Aorta (tissue), 5 donors: ENCODE measurements at places on chromosomes 6 and 20. TPM values are rescaled to one million over a fixed set of nuclear protein-coding genes. Genes with fewer than 3 reads are reported as not detected.

Gene BYSL
- polyA plus RNA-seq, result 3.4 TPM

GRCh38 chr20:62894261-62894660 lies 32.0 kb downstream of the DIDO1 start:
- no peak for DNase-seq
- H3K27me3 ChIP-seq, result no peaks in the 10 kb centered on the region
- no peak overlapping the region for H3K4me3 ChIP-seq
- H3K36me3 ChIP-seq, result no peaks in the 10 kb centered on the region
- H3K27ac ChIP-seq, result no peak overlapping the region
- H3K4me1 ChIP-seq, result no peaks in the 10 kb centered on the region

Gene RIPPLY2
- polyA plus RNA-seq, result not detected

- no peaks in the 10 kb centered on the region for H3K36me3 ChIP-seq
- DNase-seq, result no peak
- H3K4me3 ChIP-seq, result no peak overlapping the region
- H3K4me1 ChIP-seq, result no peaks in the 10 kb centered on the region
- no peaks in the 10 kb centered on the region for H3K27me3 ChIP-seq
- no peak overlapping the region for H3K27ac ChIP-seq
Measured at GRCh38 chr6:125844989-125845388, 54.2 kb downstream of the NCOA7 start.

DNA sequence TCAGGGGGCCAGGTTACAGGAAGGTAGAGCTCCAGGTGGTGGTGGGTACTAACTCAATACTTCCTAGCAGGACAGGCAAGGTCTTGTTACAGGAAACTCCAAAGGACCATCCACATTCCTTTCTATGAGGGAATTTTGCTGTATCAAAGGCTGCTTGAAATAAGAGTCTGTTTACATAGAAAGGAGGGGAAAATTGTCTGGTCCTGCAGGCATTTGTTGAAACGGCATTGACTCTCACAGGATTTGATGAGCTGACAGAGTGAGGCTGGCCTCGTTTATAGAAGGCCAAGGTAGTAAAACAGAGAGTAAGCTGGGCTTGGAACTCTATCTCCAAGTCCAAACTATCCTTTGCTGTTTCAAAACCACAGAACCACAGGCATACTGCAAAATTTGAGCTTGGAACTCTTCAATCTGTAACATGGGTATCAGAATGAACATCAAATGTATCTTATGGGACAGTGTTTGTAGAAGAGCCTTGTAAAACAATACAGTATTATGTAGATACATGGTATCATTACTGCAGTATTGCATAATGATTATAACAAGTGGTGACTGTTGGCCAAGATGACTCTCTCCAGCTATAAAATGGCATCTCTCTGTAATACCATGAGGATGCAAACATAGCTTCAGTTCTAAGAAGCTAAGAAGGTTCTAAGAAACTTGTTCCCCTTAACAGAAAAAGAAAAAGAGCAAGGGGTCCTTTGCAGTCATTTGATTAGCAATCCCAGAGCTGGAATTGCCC lies 61.5 kb downstream of the TRAM2 start:
- no peak for DNase-seq
- H3K27ac ChIP-seq, result no peak overlapping the region
- H3K36me3 ChIP-seq, result peaks cover 2% of the 10 kb centered on the region
- H3K27me3 ChIP-seq, result no peaks in the 10 kb centered on the region
- no peak overlapping the region for H3K4me3 ChIP-seq

Gene DEFB128
- polyA plus RNA-seq, result not detected

Gene PDYN
- not detected for polyA plus RNA-seq

GRCh38 chr20:9028419-9028818 lies 40.5 kb upstream of the PLCB4 start:
- no peaks in the 10 kb centered on the region for H3K4me1 ChIP-seq
- H3K27me3 ChIP-seq, result no peaks in the 10 kb centered on the region
- H3K4me3 ChIP-seq, result no peak overlapping the region
- no peak for DNase-seq
- no peak overlapping the region for H3K27ac ChIP-seq

GRCh38 chr20:46582648-46583047 lies 32.2 kb upstream of the OCSTAMP start:
- DNase-seq, result no peak
- no peaks in the 10 kb centered on the region for H3K4me1 ChIP-seq
- H3K27ac ChIP-seq, result no peak overlapping the region
- H3K27me3 ChIP-seq, result no peaks in the 10 kb centered on the region
- no peak overlapping the region for H3K4me3 ChIP-seq

GRCh38 chr6:69584536-69584912 lies 212.3 kb downstream of the LMBRD1 start:
- H3K27ac ChIP-seq, result no peak overlapping the region
- H3K4me1 ChIP-seq, result no peaks in the 10 kb centered on the region
- no peaks in the 10 kb centered on the region for H3K36me3 ChIP-seq

DNA sequence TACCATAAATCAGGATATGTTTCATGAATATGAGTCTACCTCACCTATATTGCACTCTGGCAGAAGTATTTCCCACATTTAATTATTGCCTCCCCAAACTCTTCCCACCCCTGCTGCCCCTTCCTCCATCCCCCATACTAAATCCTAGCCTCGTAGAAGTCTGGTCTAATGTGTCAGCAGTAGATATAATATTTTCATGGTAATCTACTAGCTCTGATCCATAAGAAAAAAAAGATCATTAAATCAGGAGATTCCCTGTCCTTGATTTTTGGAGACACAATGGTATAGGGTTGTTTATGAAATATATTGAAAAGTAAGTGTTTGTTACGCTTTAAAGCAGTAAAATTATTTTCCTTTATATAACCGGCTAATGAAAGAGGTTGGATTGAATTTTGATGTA lies 6.4 kb downstream of the EDN1 start:
- no peaks in the 10 kb centered on the region for H3K27me3 ChIP-seq
- DNase-seq, result no peak
- peaks cover 4% of the 10 kb centered on the region for H3K4me1 ChIP-seq
- H3K36me3 ChIP-seq, result no peaks in the 10 kb centered on the region

DNA sequence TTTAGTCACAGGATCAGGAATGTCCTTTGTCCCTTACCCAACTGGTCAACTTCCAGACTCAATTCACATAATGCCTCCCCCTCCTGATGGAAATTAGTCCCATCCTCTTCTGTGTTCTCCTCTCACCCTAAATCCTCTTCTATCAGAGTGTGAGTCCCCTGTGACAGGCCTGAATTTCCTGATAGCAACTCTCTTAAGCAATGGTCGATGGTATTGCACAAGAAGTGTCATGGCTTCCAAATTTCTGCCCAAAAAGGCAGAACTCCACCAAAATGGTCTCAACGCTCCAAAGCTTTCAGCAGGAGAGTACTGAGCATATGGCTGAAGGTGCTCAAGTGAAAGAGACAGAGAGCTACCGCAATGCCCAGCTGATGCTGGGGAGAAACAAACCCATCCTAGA lies 2.4 kb downstream of the PREP start:
- no peak overlapping the region for H3K4me3 ChIP-seq
- H3K36me3 ChIP-seq, result peaks cover 3% of the 10 kb centered on the region
- no peak overlapping the region for H3K27ac ChIP-seq

DNA sequence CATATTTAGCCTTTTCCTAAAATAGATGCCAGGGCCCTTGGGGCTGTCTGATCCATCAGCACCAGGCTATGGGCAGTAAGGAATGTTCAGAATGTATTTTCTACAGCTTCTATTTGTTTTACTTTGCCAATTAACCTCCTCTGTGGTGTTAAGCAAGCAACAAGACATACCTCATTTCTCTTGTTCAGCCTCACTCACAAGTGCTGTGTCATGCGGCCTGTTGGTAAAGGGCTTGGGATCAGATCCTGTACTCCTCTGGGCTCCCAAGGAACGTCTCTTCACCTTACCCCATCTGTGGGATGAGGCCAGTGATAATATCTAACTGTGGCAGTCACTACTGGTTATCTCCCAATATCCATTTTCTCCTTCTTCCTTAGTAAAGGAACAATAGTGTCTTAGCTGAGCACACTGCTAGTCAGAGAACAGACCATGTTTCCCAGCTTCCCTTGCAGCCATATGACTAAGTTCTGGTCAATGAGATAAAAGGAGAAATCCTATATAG lies 7.0 kb upstream of the DSTN start:
- no peak overlapping the region for H3K4me3 ChIP-seq
- H3K27me3 ChIP-seq, result no peaks in the 10 kb centered on the region
- H3K4me1 ChIP-seq, result peaks cover 15% of the 10 kb centered on the region
- no peak for DNase-seq
- no peaks in the 10 kb centered on the region for H3K36me3 ChIP-seq

Gene TXLNB
- 0.10 TPM for polyA plus RNA-seq

GRCh38 chr6:2127484-2127911 lies 117.9 kb downstream of the GMDS start:
- no peaks in the 10 kb centered on the region for H3K36me3 ChIP-seq
- DNase-seq, result no peak
- H3K4me3 ChIP-seq, result no peak overlapping the region
- H3K4me1 ChIP-seq, result peaks cover 3% of the 10 kb centered on the region

Gene DNAH8
- not detected for polyA plus RNA-seq

Gene ZGPAT
- 49.5 TPM for polyA plus RNA-seq

DNA sequence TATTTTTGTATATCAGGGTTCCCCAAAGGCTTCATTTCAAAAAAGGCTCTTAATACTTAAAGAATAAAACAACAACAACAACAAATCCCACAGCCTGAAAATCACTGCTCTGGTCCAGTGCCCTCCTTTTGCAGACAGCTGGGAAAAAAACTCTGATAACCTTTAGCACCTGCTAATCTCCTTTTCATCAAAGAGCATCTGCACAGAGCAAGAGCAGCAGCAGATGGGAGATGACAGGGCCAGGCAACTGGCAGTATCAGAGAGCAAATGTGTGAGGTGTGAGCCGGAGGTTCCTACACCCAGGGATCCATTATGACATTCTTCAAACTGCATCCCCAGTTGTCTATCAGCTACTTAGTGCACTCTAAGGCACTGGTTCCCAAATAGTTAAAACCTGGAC lies 25.7 kb downstream of the TTI1 start:
- DNase-seq, result no peak
- H3K4me1 ChIP-seq, result no peaks in the 10 kb centered on the region
- H3K36me3 ChIP-seq, result peaks cover 2% of the 10 kb centered on the region
- H3K27ac ChIP-seq, result no peak overlapping the region
- H3K4me3 ChIP-seq, result no peak overlapping the region
- H3K27me3 ChIP-seq, result no peaks in the 10 kb centered on the region

GRCh38 chr6:129882510-129883023 lies 21.5 kb upstream of the TMEM244 start:
- no peaks in the 10 kb centered on the region for H3K4me1 ChIP-seq
- H3K27me3 ChIP-seq, result no peaks in the 10 kb centered on the region
- no peaks in the 10 kb centered on the region for H3K36me3 ChIP-seq
- H3K27ac ChIP-seq, result no peak overlapping the region
- H3K4me3 ChIP-seq, result no peak overlapping the region
- no peak for DNase-seq

Gene CTCFL
- not detected for polyA plus RNA-seq

Gene LINC00237
- 1.1 TPM for polyA plus RNA-seq

- DNase-seq, result no peak
Measured at GRCh38 chr20:51132279-51132678, 109.4 kb upstream of the KCNG1 start.

Gene IP6K3
- polyA plus RNA-seq, result not detected

GRCh38 chr6:17908831-17909230 lies 78.6 kb downstream of the KIF13A start:
- H3K36me3 ChIP-seq, result no peaks in the 10 kb centered on the region
- H3K4me3 ChIP-seq, result no peak overlapping the region
- H3K27me3 ChIP-seq, result no peaks in the 10 kb centered on the region
- no peak for DNase-seq
- peaks cover 10% of the 10 kb centered on the region for H3K4me1 ChIP-seq

Gene EYS
- polyA plus RNA-seq, result not detected

- H3K36me3 ChIP-seq, result no peaks in the 10 kb centered on the region
- no peak overlapping the region for H3K4me3 ChIP-seq
- H3K27me3 ChIP-seq, result no peaks in the 10 kb centered on the region
- DNase-seq, result no peak
Measured at GRCh38 chr6:26545627-26546026, 7.5 kb downstream of the HMGN4 start.

Gene CCN5
- polyA plus RNA-seq, result 93.1 TPM

DNA sequence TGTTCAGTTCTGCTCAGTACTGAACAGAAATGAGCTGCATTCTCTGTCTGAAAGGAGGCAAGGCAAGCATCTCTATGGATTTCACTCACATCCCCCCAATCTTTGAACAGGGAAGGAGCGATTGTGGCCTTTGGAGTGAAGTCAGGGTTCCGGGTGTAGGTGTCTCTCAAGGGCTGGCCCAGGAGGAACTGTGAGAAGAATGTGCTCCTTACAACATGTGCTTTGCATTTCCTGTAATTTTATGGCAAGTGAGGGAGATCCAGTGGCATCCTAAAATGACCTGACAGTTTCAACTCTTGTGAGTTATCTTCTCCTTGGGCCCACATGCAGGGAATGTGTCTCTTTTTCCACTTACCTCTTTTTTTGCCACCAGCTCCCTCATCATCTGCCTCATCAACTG lies 63.0 kb upstream of the RIN2 start:
- H3K27ac ChIP-seq, result no peak overlapping the region
- no peaks in the 10 kb centered on the region for H3K27me3 ChIP-seq
- DNase-seq, result no peak
- no peaks in the 10 kb centered on the region for H3K4me1 ChIP-seq
- no peak overlapping the region for H3K4me3 ChIP-seq
